ENCODE measurements at places on chromosomes 1 and 21.

DNA sequence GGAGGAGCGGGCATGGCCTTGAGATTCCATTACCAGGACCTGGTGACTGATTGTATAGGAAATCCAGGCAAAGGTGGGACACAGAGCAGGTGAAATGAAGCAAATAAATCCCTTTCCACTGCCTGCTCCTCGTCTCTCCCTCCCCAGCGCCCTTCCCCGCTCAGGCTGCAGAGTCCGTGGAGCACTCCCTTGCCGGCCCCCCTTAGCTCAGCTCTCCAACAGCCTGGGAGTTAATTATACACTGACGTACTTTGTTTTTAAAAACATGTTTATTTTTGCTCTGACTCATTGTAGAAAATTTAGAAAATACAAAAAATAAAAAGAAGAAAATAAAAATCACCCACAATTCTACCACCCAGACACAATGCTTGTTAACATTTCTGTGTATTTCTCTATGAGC lies 61.7 kb downstream of the LGR6 start:
- DNase-seq: no peak

GRCh38 chr21:45920824-45921600 lies 60.6 kb upstream of the COL6A1 start:
- DNase-seq: no peak

DNA sequence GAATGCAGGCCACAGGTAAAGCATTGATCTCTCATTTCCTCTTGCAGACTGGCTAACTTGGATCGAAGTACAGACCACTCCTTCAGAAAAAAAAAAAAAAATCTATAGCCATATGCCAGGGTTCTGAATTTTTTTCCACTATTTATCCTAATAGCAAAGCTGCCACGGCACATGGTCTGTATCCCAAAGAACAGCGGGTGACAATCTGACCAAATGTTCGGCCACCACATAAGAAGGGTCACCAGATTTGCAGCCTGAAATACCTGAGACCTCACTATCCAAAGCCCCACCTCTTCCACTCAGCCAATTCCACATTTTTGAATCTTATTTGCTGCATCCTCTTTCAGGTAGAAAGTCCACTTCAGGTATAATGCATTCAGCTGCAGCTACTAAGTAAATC lies 55.6 kb upstream of the RGS7 start:
- DNase-seq: no peak

DNA sequence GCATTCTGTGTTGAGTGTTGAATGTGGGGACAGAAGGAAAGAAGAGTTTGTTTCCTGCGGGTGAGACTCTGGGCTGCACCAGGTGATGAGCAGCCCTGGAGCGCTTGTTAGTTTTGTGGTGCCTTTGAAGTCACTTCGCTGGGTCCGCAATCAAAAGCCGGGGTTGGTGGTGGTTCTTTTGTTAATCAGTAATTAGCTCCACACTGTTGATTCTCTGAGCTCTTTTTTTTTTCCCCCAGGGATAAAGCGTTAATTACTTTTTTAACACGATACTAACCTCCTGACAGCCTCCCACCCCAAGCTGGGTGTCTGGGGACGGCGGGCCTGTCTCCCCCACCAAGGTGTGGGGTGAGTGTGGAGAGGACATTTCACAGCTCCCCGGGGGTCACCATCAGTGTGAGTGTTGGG lies 56.6 kb downstream of the AGPAT3 start:
- peak; percentile 4 for DNase-seq

GRCh38 chr1:103441342-103441741 lies 84.2 kb upstream of the RNPC3 start:
- DNase-seq: no peak

GRCh38 chr1:9319789-9320519 lies 27.3 kb downstream of the SPSB1 start:
- DNase-seq: peak; percentile 66

GRCh38 chr1:76865696-76866286 lies 1.5 kb upstream of the ST6GALNAC5 start:
- no peak for DNase-seq

DNA sequence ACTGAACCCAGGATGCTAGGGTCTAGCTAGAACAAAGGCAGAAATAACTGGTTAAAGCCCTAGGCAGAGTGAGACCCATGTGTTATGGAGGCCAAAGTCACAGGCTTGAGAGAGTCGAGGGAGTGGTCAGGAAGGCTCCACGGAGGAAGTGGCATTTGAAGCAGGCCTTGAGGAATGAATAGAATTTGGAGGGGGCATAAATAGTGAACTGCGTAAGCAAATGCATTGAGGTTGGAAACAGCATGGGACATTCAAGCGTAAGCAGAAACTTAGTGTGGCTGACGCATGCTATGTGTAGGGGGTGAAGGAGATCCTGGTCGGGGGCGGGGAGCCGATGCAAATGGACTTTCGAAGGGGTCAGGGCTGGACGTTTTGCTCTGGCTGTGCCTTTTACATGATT lies 11.5 kb downstream of the AZIN2 start:
- DNase-seq: no peak

GRCh38 chr21:42925114-42925926 lies at the start of gene ERVH48-1:
Gene ERVH48-1, minus strand, starts transcription at chr21:42925630. Its CDS starts 6,624 bp downstream, at chr21:42919006.
- DNase-seq: peak; percentile 55

Measured in aorta (tissue), 5 donors.